ENCODE measurements at places on chromosomes 1 and 21.

- DNase-seq = no peak
Observed at GRCh38 chr1:219381396-219381795, 207.7 kb downstream of the LYPLAL1 start.

DNA sequence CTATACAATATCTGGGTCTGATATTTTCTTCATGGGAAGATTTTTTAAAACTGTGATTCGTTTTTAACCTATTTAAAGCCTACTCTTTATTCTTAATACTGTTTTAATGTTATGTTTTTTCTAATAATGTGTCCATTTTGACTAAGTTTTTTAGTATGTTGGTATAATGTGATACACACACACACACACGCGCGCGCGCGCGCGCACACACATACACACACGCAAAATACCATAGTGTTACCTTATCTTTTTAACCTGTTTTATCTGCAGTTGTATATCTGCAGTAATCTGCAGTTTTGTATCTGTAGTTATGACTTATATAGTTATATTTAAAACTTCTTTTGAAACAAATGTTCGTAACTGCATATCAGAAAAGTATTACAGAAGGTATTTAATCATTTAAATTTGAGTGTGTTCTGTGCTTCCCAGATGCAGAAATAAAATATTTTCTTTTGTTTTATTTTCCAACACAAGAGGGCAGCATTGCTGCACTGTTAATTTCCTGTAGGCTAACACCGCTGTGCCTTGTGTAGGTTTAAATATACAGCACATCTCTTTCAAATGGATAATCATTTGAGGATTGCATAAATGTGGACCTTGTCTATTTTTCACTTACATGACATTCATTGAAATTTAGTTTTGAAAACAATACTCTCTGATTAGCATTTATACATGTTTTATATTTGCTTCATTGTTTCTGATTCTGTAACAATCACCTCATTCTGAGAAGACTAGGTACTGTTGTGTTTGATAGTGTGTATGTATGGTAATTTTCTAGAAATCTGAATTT lies 166.1 kb downstream of the PDE4B start:
- DNase-seq = peak; percentile 29

DNA sequence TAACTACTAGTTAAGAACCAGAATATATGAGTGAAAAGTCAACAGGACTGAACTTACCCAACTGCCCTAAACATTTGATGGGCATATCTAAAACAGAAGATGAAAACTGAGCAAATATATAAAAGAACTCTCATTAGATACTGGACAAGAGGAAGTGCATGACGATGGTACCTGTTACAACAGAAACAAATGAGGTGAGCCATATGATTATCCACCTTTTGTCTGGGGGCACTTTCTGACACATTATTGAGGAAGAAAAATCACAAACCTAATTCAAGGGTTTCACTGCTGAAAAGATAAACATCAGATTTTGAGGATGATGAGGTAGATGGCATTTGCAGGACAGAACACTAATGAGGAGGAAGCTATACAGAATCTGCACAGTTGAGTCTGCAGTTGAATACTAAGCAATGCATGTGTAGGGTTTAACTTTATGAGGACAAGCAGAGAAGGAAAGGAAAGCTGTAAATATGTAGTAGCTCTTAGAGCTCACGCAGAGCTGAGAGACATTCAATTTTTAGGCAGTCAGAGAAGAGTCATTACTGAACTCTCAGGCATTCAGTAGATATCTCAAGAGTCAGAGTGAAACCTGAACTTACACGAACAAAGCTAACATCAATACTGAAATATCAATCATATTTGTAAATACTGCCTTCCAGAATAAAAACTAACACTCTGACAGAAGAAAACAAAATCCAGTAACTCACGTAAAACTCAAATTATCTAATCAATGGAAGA lies 262.1 kb downstream of the AKT3 start:
- no peak for DNase-seq

GRCh38 chr1:77504986-77505385 lies 177.5 kb downstream of the ZZZ3 start:
- peak; percentile 65 for DNase-seq

GRCh38 chr1:82994616-82995263 lies 1004.2 kb downstream of the TTLL7 start:
- no peak for DNase-seq

- DNase-seq = no peak
Observed at GRCh38 chr1:41537251-41537650, 52.8 kb upstream of the EDN2 start.

GRCh38 chr1:24416666-24417391 lies 1.2 kb downstream of the NIPAL3 start:
- DNase-seq = no peak

GRCh38 chr1:198054510-198054909 lies 102.3 kb upstream of the NEK7 start:
- DNase-seq = peak; percentile 70

- DNase-seq = no peak
Observed at GRCh38 chr1:25338986-25339385, 852 bp downstream of the TMEM50A start.

- no peak for DNase-seq
Observed at GRCh38 chr1:106747791-106748190, 308.7 kb upstream of the PRMT6 start.

- no peak for DNase-seq
Observed at GRCh38 chr1:240136402-240136801, 44.7 kb downstream of the FMN2 start.

DNA sequence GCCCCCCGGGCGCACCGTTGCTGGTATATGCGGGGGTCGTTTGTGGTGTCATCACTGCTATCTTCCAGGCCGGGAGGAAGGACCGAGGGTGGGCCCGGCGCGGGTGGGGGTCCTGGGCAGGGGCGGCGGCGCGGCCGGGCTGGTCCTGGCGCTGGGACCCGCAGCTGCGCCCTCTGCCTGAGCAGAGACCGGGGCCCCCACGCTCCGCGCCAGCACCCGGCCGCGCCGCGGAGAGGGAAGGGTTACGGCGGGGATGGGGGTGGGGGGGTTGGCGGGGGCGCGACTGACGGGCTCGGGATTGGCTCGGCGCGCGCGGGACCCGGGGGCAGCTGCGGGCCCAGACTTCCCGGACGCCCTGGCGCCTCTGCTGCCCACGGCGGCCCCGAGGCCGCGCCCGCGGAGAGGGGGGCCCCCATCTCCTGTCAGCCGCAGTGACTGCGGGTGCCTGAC lies 13.8 kb upstream of the SAMD11 start:
- DNase-seq = no peak

- DNase-seq = no peak
Observed at GRCh38 chr1:116259663-116260062, 113.4 kb upstream of the ATP1A1 start.

DNA sequence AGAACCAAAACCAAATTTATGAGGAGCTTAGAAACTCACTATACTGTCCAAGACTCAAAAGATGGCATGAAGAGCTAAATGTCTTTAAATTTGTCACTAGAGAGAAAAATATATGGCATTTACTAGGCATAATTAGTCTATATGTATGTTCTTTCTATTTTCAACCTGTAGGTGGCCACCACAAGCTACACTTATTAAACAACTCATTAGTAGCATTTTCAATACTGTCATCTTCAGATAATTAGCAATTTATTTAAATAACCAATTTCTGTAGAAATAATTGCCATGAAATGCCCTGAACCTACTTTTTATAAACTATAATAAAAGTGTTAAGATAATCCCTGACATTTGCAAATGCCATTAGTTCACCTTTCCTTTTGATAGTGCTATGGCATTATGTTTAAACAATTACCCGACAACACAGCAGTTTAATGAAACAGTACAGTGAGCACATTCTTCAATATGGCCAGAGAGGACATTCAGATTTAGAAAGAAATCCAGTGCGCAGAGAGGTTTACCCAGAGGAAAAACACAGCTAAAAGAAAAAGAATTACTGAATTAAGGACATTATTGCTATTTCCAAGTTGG lies 522.5 kb downstream of the PTBP2 start:
- DNase-seq = no peak

DNA sequence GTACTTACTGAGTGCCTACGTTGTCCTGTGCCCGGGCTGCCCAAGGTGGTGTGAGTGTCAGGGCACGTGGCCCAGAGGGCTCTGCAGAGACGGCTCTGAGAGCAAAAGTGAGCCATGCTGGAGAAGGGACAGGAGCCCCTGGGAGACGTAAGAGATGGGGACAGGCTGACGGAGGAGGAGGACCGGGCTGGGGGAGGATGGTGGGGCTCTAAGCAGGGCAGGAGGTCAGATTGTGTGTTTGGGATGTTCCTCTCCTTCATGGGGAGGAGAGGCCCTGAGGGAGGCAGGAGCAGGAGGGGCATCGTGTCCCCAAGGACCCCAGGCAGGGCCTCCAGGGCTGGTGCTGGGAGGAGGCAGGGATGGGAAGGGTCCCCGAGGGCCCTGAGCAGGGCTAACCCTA lies 158.9 kb downstream of the PCBP3 start:
- DNase-seq = no peak

- DNase-seq = no peak
Observed at GRCh38 chr1:67515324-67516080, 85.3 kb upstream of the SERBP1 start.

- no peak for DNase-seq
Observed at GRCh38 chr1:33719771-33720670, 143.9 kb upstream of the HMGB4 start.

GRCh38 chr1:170027760-170028159 lies 46.7 kb downstream of the KIFAP3 start:
- DNase-seq = no peak

DNA sequence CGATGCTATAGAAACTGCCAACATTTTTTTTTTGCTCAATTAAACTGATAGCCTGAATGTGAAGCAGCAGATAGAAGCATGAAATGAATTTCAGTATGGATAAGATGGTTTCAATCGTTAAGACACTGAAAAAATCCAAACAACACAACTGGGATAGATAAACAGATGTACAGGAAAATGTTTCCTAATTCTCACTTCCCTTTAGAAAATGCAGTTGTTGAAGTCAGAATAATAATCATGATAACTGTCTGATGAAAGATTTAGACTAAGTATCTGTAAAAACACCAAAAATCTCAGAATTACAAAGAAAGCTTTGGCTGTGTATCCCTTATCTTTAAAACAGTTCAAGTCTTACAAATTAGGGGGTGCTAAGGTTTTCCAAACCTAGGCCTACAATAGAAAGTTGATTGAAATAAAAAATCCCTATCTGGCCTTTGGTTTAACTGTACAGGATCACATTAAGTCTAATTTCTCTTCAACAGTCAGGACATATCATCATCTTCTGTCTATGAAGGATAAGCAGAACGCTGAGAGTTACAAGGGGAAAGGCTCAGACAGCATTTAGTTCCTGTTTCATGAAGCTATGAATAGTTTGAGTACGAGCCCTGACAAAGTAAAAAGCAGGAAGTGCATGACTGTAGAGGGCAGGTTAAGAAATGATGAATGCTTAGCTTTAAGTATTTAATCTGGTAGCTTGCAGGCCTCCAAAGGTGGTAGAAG lies 203.2 kb downstream of the APP start:
- no peak for DNase-seq

GRCh38 chr1:230870916-230871315 lies 2.6 kb upstream of the C1orf198 start:
- DNase-seq = no peak

DNA sequence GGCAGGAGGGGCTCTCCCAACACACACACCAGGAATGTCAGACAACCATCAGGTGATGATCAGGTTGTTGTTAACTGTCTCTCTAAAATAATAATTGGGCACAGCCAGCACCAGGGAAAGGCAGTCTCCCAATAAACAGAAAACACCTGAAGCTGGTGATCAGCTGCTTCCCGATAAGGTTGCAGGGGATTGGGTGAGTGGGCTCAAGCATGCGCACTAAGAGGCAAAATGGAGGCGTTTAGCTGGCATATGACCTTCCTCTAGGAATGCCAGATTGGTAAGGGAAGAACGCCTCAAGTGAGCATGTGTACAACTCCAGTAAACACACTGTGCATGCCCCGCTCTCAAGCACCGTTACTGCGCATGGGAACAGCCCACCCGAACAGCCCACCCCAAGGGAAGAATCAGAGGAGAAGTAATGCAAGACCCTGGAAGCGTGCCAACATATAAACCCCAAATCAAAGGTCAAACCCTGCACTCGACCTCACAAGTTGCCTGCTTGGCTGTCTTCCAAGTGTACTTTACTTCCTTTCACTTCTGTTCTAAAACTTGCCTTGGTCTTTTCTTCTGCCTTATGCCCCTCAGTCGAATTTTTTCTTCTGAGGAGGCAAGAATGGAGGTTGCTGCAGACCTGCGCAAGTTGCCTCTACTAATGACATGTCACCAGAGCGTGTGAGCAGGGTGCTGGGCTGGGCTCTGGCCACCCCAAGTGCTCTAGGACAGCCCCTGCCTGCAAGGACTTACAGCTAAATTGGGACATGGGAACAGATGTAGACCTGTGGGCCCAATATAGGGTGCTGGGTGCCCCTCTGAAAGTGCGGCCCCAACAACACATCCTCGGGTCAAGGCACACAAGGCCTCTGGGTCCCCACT lies 200.8 kb downstream of the RHOU start:
- DNase-seq = peak; percentile 40

DNA sequence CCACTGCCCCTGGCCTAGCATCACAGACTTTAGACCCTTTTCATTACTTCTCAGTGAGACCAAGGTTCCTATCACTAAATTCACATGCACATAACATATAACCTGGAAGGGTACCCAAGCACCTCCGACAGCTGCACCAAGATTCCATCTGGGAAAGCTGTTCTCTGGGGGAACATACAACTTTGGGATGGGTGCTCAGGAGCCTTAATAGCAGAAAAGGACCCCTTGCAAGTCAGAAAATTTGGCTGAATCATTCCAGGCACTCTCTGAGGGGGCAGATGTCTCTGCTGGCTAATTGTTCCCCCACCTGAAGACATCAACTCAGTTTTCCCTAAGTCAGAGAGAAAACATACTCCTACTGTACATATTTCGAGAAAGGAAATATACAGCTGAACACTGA lies 41.3 kb upstream of the PSEN2 start:
- DNase-seq = no peak

GRCh38 chr1:219257751-219258150 lies 84.1 kb downstream of the LYPLAL1 start:
- DNase-seq = no peak

GRCh38 chr1:186574926-186575325 lies 105.3 kb downstream of the PTGS2 start:
- DNase-seq = no peak

GRCh38 chr21:40901691-40902090 lies 54.7 kb upstream of the DSCAM start:
- no peak for DNase-seq

DNA sequence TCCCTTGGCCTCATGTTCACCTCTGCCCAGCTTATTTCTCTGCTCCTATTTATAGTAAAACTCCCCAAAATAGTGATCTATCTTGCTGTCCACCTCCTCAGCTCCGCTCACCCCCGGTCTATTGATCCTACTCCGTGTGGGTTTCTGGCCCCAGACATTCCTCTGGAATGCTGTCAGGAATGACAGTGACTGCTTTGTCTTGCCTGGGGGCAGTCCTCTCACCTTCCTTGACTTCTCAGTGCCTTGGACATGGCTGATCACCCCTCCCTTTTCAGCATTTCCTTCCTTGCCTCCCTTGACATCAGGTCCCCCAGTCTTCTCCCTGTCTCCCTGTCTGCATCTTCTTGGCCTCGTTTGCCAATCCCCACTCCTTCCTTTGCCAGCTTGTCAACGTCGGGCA lies 108.1 kb upstream of the BACE2 start:
- no peak for DNase-seq

Data from HL-60 (cell line).